ENCODE measurements at places on chromosomes 5 and 9.

DNA sequence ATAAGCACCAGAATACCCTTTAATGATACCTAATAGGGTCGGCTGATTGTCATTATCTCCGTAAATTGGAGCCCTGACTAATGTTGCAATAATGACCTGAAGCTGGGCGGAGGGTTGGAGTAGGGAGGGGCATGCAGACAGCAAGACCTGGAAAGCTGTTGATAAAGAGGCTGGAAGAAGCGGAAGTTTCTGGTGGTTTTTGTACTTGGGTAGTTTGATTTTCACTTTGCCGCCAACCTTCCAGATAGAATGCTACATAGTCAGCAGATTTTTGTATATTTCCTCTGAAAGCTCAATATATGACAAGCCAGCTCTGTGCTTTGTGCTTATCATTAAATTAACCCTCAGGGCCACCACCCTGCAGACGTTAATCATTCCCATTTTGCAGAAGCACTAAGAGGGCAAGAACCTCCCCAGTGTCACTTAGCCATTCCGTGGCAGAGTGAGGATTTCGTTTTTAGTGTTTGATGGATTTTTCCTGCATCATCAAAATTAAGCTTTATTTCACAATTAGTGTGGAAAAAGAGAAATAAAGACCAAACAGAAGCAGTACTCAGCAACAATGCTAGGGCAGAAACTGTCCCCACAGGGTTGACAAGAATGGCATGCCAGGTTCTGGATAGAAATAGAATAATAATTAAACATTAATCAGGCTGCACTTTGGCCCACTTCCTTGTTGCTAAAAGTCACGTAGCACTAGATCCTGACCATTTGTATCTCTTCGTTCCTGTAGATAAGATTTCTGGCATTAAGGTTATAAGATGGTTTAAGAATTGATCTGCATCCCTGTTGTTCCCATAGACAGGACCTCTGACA, 34.7 kb downstream of the DIRAS2 start:
- no peak for DNase-seq

- DNase-seq = no peak
These were observed 275.9 kb downstream of the CRB2 start for GRCh38 chr9:123631862-123632261.

DNA sequence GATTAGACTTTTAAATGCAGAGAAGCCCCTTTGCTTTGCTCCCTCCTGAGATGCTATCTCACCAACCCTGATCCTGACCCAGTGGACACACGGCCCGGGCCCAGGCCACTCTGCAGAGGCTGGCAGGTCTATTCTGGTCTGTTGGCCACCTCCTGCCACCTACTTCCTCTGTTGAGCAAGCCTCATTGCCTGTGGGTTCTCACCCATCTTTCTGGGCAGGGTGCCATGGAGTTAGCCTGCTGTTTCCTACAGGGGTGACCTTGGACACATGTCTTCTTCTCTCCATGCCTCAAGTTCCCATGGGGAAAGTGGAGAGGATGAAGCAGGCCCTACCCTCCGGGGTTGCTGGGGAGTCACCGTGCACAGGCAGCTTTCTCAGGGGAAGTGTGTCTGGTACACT, 266.2 kb upstream of the IRX1 start:
- DNase-seq = no peak

- DNase-seq = no peak
These were observed 15.5 kb upstream of the MGAT1 start for GRCh38 chr5:180817893-180818674.

GRCh38 chr5:74031536-74031935, 405.5 kb downstream of the ARHGEF28 start:
- no peak for DNase-seq

- no peak for DNase-seq
These were observed 29.5 kb upstream of the OSMR start for GRCh38 chr5:38816083-38817030.

GRCh38 chr5:14414656-14415023, 167.0 kb upstream of the OTULINL start:
- no peak for DNase-seq

All from mesenchymal stem cell (in vitro differentiated cells and primary cell).